Epithelial cell of esophagus (primary cell): ENCODE measurements at places on chromosomes 4 and X.
A peak's percentile ranks its signal among the peaks of the same experiment; 100 is the strongest.

- DNase-seq: no peak
These were observed 7.2 kb downstream of the ANKRD17 start for GRCh38 chr4:73251384-73251783.

DNA sequence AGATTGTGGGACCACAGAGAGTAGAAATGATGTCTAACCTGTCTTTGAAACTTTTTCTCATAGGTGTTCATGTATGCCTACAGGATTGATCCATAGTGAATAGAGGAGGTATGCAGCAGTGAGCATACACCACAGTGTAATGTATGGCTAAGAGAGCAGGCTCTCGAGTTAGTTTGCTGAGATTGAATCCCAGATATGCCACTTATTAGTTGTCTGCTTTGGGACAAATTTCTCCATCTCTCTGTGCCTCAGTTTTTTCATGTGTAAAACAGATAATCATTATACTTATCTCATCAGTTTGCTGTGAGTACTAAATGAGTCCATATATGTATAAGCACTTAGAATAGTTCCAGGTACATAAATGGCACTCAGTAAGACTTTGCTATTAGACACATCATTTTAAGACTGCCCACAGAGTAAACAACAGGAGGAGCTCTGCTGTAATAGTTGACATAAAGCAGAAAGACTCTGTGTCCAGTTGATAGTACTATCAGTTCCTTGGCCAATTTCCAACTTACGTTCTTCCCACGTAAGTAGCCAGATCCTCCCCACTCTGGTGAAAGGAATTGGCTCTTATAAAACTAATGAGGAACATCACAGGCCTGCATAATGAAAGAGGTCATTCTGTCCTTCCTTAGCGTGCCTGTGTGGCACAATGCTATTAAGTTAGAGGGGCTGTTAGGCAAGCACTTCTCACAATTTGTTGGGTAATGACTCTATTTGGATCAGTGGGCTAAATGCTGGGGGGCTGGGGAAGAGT is 20.7 kb upstream of the RNF150 start:
- no peak for DNase-seq

DNA sequence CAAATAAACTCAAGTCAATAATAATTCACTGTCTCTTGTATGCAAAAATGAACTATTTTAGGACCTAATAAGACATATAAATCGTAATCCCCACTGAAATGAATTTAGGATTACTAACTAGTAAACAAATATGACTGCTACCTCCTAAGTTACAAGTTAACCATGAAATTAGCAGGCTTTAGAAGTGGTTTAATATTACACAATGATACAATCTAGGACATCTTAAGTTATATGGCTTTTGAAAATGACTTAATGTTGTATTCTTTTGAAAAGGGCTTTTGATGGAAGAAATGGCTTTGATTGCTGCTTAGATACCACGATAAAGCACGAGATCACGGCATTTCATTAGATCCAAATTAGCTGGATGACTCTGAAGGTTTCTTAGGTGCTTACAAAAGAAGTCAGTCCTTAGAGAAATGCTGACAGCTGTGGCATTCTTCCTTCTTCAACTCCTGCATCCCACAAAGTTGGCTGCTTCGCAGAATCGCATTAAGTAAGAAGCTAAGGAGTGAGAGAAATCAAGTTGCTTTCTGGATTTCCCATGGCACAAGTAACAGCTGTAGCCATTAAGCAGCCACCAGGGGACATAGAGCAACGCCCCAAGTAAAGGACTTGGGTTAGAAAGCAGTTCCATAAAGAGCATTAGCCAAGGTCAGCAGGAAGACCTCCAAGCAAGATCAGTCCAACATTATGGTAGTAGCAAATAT is 6.9 kb downstream of the SLC10A7 start:
- DNase-seq: no peak

- DNase-seq: no peak
These were observed 483.3 kb downstream of the PRR32 start for GRCh38 chrX:127302841-127303240.

- DNase-seq: peak; percentile 40
These were observed 213.8 kb upstream of the PACRGL start for GRCh38 chr4:20486433-20486832.

DNA sequence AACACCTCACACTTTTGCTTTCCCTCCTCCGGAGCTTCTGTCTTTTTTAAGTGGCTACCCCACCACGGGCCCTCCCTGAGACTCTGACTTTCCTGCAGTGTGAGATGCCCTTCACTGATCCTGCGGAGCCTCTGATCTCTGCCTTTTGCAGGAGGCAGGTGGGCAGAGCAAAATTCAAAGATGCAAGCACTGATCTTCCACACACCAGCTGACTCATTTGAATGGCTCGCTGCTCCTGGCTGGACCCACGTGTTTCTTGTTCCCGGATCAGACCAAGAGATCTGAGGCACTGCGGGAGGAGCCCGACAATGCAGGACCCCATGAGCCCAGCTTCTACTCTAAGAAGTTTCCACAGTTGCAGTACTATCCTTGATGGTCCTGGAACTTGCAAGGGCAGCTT is 1607.9 kb upstream of the TENM3 start:
- DNase-seq: peak; percentile 5

- no peak for DNase-seq
These were observed 625.7 kb downstream of the SMARCA1 start for GRCh38 chrX:128897621-128898020.

GRCh38 chrX:82589410-82589809 is 918.7 kb upstream of the POU3F4 start:
- peak; percentile 68 for DNase-seq
